ENCODE measurements at places on chromosomes 4 and X. TPM values are rescaled to one million over a fixed set of nuclear protein-coding genes. Genes with fewer than 3 reads are reported as not detected.

The DUSP21 gene
- polyA plus RNA-seq, result not detected

The DGKK gene
- polyA plus RNA-seq, result 1.3 TPM

The PI4K2B gene
- polyA plus RNA-seq, result 9.5 TPM

The SOX3 gene
- 1.2 TPM for polyA plus RNA-seq

The ACOX3 gene
- polyA plus RNA-seq, result 14.6 TPM

The EIF1AX gene
- 67.1 TPM for polyA plus RNA-seq

The MXRA5 gene
- polyA plus RNA-seq, result 0.28 TPM

The DOCK11 gene
- polyA plus RNA-seq, result 37.2 TPM

Data from neural cell (in vitro differentiated cells).